Dorsolateral prefrontal cortex (tissue), 122 donors: ENCODE measurements at places on chromosomes 5 and 9.

- peak; percentile 33 for DNase-seq
Observed at GRCh38 chr5:89756955-89757354, 652.6 kb downstream of the CETN3 start.

DNA sequence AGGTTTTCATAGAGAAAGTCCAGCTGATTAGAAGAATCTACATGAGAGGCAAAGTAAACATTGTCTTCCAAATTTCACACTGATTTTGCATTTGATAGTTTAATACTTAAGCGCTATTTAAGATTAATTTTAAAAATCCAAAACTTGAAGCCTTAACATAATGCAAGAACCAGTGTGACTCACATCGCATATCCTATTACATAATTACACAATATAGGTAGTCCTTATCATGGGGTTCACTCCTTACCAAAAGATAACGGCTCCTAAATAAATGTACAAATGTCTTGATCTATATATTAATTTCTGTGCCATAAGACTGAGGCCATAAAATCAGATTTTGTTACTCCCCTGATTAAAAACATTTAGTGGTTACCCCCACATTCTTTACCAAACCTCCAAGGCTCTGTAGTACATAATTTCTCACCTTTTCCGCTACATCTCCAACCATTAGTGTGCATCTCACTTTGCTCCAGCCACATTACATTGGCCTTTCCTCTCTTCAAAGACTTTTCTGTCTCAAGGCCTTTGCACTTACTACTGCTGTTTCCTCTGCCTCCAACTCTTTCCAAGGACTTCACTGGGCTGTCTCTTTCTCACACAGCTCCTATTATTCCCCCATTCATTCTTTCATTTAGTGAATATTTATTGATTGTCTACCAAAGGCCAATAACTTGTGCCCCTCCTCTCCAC, 1.0 kb downstream of the RIOK2 start:
- no peak for DNase-seq

GRCh38 chr9:38671372-38671731, 48.6 kb downstream of the FAM240B start:
- no peak for DNase-seq

DNA sequence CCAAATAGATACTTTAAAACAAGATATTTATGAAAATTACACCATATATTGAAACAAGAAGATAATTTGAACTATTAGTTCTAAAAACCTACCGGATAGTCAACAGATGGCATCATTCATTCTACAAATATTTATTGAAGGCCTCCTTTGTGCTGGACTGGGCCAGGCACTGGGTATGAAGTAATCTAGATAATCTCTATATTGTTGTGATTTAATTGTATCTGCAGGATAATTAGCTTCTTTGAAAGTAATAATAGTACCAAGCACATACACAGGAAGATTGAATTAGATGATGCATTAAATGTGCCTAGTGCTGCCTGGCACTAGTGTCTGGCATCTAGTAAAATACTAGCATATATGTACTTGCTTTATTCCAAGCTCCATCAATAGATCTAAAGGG, 735.2 kb upstream of the DMAC1 start:
- no peak for DNase-seq

- DNase-seq: no peak
Observed at GRCh38 chr5:157475432-157475831, 15.4 kb downstream of the NIPAL4 start.

- DNase-seq: no peak
Observed at GRCh38 chr5:115530426-115530825, 14.1 kb downstream of the FEM1C start.

DNA sequence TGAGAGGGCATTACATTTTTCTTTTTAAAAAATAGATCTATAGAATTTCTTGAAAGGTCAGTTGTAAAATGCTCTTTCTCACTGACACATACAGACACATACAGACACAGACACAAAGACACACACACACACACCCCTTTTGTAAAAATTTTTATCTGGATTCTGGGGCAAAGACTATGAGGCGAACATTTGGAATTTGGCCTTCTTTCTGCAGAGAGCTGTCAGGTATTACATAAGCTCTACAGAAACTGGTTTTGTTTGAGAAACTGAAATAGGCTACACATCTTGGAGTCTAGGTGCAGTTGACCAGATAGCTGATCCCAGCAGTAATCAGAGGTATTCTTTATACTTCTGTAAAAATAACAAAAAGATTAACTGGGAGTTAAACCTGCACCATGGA, 315.9 kb upstream of the RPS23 start:
- no peak for DNase-seq

GRCh38 chr9:119836036-119836435, 466.8 kb upstream of the BRINP1 start:
- no peak for DNase-seq

DNA sequence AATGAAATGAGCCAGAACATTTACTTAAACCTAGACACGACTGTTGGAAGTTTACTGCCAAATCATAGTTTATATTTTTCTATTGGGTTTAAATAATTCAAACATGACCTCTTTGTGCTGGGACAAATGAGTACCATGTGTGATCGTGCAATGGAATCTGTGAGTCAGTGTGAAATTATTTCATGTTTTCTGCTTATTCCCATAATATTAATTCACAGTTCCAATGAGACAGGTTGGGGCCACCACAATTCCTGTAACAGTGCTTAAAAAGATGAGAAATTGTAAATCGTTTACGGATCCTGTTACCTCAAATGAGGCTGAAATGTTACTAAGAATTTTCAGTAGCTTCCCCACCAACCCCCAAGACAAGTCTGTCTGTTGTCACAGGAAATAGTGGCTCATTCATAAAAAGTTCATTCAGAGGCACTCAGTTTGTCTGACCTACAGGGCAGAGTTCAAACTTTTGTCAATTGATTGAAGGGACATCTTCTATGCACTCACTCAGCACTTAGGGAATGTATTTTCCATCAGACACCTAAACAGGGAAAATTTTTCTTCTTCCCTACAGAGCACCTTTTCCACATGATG, 563.9 kb upstream of the ADAMTS16 start:
- DNase-seq: no peak

DNA sequence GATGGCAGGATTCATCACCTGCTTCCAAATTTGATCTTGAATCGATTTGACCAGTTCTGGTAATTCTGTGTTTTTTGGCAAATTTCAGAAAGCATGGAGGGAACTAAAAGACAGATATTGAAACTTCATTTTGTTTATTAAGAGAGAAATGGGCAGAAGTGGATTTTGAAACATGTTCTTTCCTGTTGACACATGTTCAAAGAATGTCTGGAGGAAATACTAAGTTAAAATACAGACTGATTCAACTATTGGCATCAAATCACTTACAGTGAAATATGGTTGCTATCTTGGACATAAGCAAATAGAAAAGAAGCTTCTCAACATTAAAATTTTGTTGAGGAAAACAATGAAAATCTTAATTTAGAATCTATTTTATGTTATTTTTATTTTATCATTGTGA, 19.3 kb upstream of the GZMK start:
- no peak for DNase-seq

GRCh38 chr9:70589571-70590314, 175.3 kb upstream of the KLF9 start:
- no peak for DNase-seq

- no peak for DNase-seq
Observed at GRCh38 chr9:28888806-28889205, 1315.5 kb upstream of the C9orf72 start.

GRCh38 chr9:132575005-132575609, 7.3 kb upstream of the BARHL1 start:
- peak; percentile 72 for DNase-seq

DNA sequence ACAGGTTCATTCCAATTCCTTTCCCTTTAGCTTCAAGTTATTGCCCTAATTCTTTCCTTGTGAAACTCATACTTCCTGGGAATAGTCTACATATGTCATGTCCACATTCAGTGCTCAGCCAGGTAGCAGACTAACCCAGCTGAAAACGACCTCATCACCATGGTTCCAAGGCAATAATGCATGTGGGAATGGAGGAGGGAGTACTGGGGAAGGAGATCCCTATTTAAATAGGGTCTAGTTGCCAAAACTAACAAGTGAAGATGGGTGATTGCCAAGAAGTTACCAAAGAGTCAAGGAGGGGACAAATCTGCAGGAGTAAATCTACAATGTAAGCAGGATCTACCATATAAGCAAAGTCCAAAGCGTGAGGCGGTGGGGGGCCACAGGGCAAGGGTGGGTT, 47.3 kb upstream of the MCTP1 start:
- no peak for DNase-seq

- peak; percentile 56 for DNase-seq
Observed at GRCh38 chr9:110427497-110428104, 89.9 kb upstream of the TXNDC8 start.

DNA sequence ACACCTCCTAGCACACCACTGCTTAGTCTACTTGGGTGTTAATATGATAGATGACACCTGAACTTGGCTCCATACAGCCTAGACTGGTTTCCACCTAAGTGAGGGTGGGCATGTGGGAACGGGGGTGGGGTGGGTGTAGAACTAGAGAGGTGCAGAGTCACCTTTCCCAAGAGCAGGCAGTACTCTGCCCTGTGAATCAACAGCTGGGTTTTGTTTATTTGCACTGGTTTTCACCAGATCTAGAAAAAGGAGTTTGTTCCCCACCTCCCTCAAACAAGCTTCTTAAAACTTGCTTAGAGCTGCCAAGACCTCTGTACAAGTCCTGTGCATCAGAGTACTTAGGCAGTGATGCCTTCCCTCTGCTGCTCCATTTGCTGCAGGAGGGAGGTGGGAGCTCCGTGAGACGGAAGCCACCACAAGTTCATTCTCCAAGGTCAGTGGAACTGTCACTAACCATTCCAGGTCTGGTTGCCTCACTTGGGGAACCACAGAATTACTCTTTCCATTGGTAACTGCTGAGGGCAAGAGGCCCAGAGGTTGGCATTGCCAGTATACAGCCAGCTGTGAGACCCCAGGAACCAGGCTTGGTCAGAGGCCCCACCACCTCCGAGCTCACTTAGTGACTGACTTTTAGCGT, 163.5 kb downstream of the NR3C1 start:
- no peak for DNase-seq

- DNase-seq: no peak
Observed at GRCh38 chr9:69885931-69886330, 65.3 kb downstream of the CFAP95 start.

- DNase-seq: no peak
Observed at GRCh38 chr9:76592091-76592973, 133.3 kb downstream of the GCNT1 start.

DNA sequence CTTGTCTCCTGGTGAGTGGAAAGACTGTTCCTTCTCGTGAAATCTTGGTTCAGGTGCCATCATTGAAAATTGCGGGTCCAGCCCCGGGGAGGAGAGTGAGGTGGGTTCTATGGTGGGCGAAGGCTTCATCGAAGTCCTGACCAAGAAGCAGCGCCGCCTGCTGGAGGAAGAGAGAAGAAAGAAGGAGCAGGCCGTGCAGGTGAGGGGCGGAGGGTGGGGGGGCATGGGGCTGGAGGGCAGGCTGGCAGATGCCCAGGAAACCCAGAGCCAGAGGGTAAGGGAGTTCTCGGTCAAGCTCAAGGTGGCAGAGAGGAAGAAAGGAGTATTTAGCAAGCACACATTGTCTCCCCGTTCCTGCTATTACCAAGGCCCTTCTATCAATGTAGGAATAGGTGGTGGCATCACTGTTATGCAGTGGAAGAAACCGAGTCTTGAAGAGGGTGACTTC, 24.3 kb upstream of the POMT1 start:
- no peak for DNase-seq

DNA sequence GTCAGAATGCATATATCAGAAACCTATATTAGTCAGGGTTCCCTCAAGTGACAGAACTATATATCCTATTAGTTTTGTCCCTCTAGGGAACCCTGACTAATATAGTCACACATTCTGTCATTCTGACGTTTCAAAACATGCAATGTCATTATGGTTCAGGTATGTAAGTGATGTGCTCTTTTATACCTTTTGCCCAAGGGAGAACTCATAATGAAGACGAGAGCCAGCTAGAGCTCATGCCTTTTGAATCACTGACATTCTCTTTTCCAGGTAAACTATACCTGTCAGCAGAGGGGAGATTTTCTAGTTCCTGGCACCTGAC, 576.7 kb downstream of the LRRC70 start:
- no peak for DNase-seq

DNA sequence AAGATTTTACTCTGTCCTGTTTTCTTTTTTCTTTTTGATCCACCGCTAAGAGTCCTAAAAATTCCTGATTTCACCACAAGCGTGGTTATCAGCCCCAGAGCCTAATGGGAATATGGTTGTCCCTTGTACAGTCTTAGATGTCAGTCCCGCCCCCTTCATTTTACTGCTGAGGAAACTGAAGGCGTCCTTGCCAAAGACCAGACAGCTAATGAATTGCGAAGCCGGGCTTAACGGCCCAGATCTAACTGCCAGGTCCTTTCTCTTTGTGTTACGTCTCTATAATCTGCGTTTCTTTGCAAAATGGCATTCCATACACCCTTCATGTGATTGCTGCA, 497 bp downstream of the NSA2 start:
- DNase-seq: no peak

- no peak for DNase-seq
Observed at GRCh38 chr5:127392762-127393161, 102.2 kb downstream of the MEGF10 start.
